Stimulated activated CD4-positive, alpha-beta T cell treated with anti-CD3 and anti-CD28 coated beads, Interleukin-12 subunit alpha, Interleukin-12 subunit beta, amount 100 ng/mL, for 48 hours (primary cell): ENCODE measurements at places on chromosomes 5 and 9.

GRCh38 chr9:109101202-109101595 is 18.5 kb downstream of the TMEM245 start:
- no peak for DNase-seq

DNA sequence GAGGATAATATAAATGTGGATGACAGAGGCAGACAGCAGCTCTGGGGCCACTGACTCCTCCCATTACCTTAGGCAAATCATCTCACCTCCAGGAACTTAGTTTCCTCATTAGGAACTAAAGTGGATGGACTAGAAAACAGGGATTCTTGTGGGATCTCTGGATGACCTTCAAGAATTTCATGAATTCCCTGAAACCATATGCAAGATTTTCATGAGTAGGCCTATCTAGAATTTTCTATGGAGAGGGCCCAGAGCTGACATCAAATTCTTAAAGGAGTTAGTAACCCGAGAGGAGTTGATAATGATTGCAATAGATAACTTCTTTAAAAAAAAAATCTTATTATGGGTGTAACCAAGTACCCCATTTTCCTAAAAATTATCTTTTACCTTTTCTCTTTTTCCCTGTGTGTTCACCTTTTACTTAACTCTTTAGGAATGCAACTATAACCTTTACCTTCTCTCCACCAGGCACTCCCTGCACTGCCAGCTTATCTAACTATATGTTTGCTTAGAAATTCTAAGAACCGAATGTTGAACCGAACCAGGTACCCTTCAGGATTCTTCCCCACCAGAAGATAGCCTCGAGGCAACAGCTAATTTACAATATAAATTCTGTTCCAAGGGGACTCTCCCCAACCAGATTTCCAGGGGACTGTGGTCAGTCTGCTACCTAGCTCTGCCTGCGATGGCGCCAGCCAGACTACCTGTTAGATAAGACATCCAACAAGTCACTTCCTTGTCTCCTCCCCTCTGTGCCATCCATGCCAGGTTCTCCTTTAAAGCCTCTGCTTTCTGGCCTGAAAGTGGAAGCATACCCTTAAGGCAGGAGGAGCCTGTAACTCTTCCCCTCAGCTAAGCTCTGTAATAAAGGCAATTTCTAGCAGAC is 86.0 kb downstream of the GCNT4 start:
- no peak for DNase-seq

DNA sequence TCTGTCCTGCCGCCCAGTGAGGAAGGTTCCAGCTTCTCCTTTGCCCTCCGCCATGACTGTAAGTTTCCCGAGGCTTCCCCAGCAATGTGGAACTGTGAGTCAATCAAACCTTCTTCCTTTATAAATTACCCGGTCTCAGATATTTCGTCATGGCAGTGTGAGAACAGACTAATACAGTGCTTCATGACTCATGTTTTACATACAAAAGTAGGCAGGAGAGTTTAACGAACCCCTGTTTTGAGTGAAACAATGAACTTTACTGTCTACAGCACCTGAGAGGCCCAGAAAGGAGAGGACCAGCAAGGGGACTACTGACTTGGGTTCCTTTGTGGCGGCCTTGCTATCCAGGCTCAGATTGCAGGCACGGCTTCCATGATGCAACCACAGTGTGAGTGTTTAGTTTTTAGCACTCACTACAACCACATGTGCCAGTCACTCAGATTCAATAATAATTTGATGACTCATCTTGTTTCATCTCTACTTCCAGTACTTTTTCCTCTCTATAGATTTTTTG is 139.1 kb upstream of the CLINT1 start:
- DNase-seq: no peak

- no peak for DNase-seq
Observed at GRCh38 chr9:134488331-134489280, 153.0 kb upstream of the COL5A1 start.

DNA sequence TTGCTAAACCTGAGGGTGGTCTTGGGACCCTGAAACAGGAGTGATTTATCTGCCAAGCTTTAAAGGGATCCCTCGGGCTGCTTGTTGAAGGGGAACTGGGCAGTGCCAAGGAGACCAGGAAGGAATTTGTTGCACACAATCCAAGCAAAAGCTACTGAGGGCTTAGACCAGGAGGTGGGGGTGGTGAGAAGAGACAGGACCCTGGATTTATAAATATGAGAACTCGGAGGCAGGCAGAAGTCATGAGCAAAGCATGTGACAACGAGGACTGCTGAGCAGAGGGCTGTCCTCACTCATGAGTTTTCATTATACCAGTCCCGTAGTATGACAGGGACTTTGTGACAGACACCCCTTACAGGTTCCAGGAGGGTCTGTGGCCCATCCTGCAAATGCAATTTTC is 237.3 kb downstream of the DRD1 start:
- DNase-seq: no peak

GRCh38 chr5:149294872-149295829 is 23.5 kb downstream of the AFAP1L1 start:
- DNase-seq: no peak

GRCh38 chr9:109972026-109972882 is 192.3 kb downstream of the PALM2AKAP2 start:
- no peak for DNase-seq

- DNase-seq: no peak
Observed at GRCh38 chr9:126222835-126223431, 103.7 kb upstream of the MVB12B start.

DNA sequence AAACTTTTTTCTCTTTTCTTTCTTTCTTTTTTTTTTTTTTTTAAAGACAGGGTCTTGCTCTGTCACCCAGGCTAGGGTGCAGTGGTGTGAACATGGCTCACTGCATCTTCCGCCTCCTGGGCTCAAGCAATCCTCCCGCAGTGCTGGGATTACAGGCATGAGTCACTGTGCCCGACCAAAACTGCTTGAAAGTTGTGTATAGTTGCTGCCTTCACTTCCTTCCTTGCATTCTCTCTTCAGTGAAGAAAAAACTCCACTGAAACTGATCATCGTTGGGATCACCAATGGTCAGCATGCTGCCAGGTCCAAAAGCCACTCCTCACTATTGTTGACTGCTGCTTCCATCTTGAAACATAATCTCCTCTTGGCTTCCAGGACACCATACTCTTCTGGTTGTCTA is 66.6 kb upstream of the CTNNA1 start:
- DNase-seq: no peak

DNA sequence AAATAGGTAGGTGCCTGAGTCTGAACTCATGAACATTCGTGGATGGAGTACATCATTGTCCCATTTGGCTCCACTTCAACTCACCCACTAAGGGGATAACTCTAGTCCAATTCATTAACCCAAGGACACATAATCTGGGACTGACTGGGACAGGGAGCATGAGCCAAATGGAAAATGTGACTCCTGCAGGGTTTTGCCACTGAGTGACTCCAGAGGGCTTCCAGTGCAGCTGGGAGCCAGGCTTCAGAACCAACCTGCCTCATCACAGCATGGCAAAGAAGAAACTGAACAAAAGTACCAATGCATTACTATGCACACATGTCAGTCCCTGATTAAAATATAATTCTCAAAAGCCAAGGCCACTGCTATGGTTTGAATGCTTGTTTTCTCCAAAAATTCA is 159.7 kb upstream of the SNX2 start:
- DNase-seq: no peak

DNA sequence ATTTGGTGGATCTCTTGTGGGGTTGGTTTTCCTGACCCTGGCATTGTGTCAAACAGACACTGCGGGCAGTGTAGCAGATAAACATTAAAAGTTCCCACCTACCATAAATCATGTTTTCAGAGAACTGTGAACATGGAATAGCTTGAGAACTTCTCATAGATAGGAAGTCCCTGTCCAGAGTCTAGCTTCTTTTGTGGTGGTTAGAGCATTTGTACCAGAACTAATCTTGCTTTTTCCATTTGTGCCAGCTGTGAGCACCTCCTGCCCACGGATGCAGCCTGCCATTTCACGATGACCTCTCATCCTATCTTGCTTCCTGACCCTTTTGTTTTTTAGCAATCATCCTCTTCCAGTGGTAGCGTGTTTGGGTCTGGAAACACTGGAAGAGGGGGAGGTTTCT is 61.4 kb downstream of the FAM78A start:
- no peak for DNase-seq

GRCh38 chr5:128774605-128775004 is 190.7 kb upstream of the SLC27A6 start:
- DNase-seq: no peak

GRCh38 chr5:132408965-132409364 is 39.5 kb downstream of the SLC22A5 start:
- no peak for DNase-seq

DNA sequence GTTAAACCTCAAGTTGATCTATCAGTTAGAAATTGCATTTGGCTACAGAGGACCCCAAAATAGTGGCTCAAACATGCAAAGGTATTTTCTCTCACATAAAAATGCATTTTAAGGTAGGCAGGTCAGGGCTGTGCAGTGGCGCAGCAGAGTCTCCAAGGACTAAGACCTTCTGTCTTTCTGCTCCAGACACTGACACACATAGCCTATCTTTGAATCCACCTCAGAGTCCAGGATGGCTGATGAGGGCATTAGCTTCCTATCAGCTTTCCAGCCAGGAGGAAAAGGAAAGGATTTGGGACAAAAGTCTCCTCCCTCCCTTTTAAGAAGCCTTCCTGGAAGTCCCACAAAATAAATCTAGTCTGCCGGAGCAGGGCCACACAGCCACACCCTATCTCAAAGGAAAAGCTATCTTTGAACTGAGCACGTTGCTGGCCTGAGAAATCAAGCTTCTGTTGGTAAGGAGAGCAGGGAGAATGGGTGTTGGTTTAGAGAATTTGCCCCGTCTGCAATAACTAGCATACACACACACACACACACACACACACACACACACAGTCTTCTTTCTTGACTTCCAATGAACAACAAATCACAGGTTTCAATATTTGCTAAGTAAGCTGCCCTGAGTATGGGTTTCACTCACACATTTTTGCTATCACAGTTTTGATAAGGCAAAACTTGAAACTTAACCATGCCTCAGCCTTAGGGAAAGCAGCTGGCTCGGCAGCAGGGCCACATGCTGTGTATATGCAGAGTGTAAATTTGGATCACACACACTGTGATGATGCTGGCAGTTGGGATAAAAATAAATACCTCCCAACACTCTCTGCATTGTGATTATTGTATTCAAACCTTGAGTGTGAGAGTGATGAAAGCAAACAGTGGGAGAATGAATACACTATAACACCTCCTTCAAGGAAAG is 116.6 kb upstream of the MAP3K1 start:
- no peak for DNase-seq

DNA sequence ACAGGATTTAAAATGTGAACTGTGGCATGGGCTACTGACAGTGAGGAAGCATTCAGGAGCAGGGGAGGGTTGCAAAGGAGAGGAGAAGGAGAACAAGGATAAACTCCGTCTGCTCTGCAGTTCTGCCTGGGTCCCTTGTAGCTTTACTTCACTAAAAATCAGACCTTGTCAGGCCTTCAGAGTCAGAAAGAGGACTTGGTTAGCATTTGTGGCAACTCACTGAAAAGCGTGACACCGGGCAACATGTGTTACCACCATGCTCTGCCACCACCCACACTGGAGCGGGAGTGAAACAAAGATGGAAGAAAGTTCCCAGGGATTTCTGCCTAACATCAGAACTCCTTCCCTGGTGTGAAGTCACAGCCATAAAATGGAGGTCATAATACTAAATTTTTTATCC is 19.3 kb downstream of the FYB1 start:
- no peak for DNase-seq

- DNase-seq: no peak
Observed at GRCh38 chr9:114616684-114617520, 5.8 kb downstream of the TMEM268 start.

DNA sequence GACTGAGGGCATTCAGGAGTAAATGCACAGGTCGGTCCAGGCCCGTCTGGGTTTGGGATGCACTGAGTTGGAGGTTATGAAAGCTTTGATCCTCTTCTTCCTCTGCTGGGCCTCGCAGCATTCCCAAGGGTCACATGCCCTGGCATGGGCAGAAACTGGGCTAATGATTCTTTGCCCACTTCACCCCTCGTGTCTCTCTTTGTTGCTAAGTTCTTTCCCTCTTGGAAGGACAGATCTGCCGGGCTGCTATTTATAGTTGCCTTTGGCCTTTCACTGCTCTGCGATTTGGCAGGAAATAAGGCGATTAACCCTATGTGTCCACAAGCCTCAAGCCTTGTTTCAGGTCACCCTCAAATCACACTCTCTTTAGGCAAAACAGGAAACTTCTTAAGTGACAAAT is 66.9 kb downstream of the ENTREP1 start:
- DNase-seq: no peak

DNA sequence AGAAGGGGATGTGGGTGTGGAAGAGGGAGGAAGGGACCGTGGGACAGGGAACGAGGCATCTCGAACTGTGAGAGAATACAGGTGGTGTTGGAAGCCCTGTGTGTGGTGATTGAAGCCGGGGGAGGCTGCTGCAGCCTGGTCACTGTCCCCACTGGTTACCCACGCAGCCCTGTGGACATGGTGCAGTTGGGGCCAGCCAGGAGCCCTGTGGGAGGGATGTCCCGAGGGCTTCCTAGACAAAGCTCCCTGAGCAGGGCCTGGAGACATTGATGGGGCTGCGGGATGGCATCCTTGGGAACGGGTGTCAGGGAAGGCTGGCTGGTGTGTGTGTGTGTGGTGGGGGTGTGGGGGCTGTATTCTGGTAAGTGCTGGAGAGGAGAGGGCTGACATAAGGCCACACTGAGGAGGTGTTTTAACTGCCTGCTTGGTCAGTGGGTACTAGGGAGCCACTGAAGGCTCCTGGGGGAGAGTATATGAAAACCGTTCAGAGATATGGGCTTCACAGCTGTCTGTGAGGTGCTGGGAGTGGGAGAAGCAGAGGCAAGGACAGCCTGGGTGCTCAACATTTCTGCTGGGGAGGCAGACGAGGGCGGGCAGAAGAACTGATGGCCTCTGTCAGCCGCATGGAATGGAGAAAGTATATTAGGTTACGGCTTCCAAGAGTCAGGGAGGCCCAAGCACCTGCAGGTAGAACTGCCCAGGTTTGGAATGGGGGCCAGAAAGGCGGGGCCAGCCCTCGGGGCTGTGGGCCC is 20.0 kb downstream of the WNK2 start:
- no peak for DNase-seq

DNA sequence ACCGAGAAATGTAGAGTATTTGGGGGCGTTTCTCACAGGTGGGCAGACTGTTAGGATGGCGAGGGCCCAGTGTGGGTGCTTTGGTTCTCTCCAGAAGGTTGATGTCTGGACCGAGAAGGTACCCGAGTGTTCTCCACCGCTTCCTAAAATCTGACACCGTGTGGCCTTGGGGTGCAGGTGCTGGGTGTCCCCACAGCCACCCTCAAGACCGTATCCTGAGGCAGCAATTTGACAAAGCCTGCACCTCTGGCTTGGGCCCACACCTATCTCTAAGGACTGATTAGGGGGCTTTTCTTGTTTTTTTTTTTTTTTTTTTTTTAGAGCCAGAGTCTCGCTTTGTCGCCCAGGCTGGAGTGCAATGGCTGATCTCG is 1.3 kb downstream of the PPP1R26 start:
- DNase-seq: no peak

- DNase-seq: no peak
Observed at GRCh38 chr9:131402738-131403492, 9.0 kb downstream of the PRRC2B start.

- no peak for DNase-seq
Observed at GRCh38 chr5:1437226-1437829, 7.9 kb downstream of the SLC6A3 start.
